Stimulated activated CD8-positive, alpha-beta memory T cell treated with anti-CD3 and anti-CD28 coated beads, Interleukin-2, amount 100 ng/mL, for 48 hours (primary cell): ENCODE measurements at places on chromosomes 13 and 19.

DNA sequence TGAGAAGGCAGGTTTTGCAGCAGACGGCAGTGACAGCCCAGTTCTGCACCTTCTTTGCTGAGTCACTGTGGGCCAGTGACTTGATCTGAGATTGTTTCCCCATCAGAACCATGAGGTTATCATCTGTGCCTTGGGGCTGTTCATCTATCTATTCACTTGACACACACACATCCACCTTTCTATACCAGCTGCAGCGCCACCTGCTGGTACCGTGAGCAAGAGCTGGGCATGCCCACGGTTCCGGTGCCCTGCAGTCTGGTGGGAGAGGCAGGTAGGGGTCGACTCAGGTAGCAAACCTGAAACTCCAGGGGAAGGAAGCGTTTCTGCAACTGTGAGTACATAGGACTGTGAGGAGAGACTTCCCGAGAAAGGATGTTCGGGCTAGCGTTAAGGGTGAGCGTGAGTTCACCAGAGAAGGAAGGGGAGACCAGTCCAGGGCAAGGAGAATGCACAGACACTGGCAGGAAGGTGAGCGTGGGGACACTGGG lies 7.5 kb upstream of the LIN7B start:
- DNase-seq = peak; percentile 64

DNA sequence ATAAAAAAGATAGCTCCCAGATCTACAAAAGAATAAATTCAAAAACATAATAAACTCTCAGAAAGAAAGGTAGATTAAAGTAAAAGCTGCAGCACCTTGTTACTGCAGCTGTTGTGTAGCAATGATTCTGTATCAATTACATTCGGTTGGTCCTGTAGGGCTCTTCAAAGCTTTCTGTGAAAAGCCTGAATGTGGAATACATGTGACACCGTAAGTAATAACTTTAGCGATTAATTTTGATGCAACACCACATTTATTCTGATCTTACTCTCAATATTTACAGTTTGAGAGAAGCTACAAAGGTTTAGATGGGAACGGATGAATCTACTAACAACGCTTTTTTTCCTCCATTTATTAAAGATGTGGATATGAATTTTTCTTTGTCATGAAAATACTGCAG lies 279.2 kb downstream of the DACH1 start:
- no peak for DNase-seq

- no peak for DNase-seq
Measured at GRCh38 chr13:34026308-34026707, 208.4 kb downstream of the RFC3 start.

GRCh38 chr13:97030705-97031452 lies 36.6 kb upstream of the OXGR1 start:
- no peak for DNase-seq

DNA sequence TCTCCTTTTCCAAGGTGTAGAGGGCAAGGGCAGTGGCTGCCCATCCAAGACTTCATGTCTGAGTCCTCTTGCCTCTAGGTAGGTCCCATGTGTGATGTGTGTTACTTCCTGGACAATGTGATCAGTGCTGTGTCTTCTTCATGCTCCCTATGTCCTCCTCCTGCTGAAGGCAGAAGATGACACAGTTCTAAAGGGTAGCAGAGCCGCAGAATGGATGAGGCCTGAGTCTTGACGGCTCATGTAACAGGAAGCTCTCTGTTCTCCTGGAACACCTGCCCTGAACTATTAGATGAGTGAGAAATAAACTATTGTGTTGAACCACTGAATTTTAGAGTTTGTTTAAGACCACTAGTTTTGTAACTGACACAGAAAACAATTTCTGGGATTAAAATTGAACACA lies 165.9 kb downstream of the NDFIP2 start:
- DNase-seq = no peak

- DNase-seq = no peak
Measured at GRCh38 chr13:40987606-40988280, 31.4 kb downstream of the ELF1 start.

- no peak for DNase-seq
Measured at GRCh38 chr13:29324601-29325000, 270.9 kb downstream of the SLC7A1 start.
